CD4-positive, alpha-beta T cell treated with Interleukin-10 for 1 hour (primary cell): ENCODE measurements at places on chromosomes 12 and 14.

GRCh38 chr14:59247801-59248584 lies 59.5 kb downstream of the DAAM1 start:
- DNase-seq = no peak

GRCh38 chr12:128813392-128813791 lies 10.4 kb downstream of the SLC15A4 start:
- DNase-seq = no peak

DNA sequence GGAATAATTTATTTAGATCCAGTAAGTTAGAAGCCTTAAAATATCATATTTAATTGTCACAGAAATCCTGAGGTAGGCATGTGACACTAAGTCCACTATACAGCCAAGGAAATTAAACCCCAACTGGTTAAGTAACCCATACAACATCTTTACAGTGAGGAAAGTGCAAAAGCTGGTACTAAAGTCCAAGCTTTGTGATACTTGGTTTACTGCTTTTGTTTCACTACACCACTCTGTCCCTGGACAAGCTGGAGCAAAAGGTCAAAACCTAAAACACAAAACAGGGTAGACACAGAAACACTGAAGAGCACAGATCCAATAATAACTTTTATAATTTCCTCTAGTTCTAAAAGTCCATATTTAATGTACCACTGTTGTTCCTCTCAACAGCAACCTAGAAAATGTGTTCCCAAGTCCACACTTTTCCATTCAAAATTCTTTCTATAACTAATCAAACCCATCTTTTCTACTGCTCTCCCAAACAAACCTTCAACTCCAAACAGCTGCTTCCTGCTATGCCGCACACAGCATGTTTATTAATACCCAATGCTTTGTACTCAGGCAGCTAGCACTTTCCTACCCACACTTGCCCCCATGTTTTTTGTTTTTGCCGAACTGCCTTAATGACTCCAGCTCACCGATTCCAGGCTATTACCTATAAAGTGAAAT lies 90.9 kb downstream of the MED13L start:
- no peak for DNase-seq

GRCh38 chr14:31207287-31207754 lies 272 bp downstream of the HECTD1 start:
- no peak for DNase-seq

DNA sequence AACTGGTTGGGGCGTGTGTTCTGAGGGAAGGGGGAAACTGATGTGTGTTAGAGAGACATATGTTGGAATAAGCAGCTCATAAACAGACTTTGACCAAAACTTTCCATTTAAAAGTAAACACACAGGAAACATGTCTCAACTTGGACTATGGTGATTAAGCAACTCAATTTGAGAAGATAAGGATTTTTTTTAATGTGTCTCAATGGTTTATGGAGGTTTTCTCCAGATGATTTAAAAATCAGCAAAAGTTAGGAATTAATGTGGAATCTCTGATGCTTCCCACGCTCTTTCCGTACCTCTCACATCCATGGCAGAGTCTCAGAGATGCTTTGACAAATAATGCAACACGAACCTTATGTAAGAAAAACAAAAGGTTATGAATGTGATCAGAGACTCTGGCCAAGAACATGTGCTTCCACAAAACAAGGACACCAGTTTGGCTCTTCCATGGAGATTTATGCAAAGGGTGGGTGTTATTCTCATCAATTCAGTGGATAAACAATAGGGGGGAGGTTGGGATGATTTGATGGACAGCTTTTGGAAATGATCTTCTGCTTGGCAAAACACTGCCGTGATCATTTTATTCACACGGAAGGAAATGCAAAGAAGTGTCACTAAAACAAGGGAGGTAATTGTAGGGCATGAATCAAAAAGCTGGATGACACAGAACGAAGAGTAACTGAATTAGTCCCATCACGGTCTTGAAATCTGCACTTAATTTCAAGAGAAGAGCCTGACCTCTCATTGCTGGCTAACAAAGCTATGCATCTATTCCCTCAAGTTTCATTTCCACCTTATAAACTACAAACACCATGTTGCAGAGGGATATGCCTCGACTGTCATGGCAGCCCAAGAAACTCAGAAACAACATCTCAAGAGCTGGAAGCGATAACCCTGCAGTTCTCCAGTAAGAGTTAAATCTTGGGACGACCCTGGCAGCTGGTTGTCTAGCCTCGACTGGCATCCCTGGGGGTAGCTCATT lies 76.5 kb downstream of the FOXN3 start:
- DNase-seq = no peak

DNA sequence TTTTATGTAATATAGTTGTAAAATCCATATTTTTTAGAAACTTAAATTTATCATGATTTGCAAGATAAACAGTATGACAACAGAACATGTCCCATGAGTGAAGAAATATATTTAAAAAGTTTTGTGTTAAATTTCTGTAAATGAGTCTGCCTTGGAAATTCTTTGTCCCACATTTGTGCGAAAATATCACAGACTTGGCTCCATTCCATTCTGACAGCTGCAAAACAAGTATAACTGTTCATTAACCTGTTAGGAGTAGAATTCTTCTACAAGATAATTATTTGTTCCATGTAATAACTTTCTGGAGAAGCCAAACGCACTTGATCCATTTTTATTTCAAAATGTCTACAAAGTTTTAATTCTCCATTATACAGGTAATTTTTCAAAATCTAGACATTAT lies 37.9 kb downstream of the MDM1 start:
- DNase-seq = no peak

DNA sequence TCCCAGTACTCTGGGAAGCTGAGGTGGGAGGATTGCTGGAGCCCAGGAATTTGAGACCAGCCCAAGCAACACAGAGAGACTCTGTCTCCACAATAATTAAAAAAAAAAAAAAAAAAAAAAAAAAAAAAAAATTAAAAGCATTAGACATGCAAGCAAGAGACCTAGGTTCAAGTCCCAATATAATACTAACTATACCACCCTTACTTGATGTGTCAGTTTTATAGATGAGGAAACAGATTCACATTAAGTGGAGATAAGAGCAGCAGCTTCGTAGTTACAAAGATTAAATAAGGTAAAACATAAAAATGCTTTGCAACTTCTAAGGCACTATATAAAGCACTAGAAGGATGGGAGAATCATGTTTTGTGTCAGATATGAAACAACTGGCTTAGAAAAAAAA lies 9.1 kb downstream of the PPTC7 start:
- DNase-seq = no peak

- no peak for DNase-seq
Observed at GRCh38 chr12:6067152-6067916, 57.1 kb downstream of the VWF start.

- no peak for DNase-seq
Observed at GRCh38 chr12:123263196-123263817, 8.3 kb downstream of the CDK2AP1 start.

- DNase-seq = no peak
Observed at GRCh38 chr14:30861200-30861599, 13.2 kb upstream of the COCH start.

DNA sequence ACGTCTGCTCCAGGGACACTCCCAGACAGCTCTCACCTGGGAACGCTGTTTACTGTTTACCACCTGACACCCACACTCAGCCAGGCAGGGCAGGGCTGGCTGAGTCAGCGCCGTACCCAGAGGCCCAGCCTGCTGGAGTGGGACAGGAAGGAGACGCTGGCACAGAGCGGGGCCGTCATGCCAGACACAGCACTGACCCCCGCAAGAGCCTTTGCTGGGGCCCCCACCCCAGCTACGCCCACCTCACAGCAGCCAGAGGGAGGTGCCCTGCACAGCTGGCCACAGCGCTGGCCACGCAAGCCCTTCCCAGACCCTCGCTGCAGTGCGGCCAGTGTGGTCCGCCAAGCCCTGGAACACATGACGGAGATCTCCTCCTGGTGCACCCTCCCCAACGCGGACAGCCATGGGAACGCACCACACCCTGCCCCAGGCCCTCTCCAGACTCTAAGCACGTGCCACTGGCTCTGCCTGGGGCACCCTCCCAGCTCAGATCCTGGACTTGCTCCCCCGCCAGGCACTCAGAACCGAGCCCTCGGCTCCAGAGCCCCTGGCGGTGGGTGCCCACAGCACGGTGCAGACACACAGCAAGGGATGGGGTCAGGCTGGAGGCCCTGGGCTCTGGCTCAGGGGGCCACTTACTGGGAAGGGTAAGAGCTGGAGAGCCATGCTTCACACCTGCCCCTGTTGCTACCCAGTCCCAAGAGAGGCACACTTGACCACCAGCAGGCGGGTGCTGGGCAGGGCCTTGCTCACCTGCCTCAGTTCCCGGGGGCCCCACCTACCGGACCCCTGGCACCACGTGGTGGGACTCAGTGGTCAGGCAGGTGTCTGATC lies 5.7 kb downstream of the AHNAK2 start:
- DNase-seq = no peak

GRCh38 chr12:115378291-115378690 lies 694.3 kb upstream of the TBX3 start:
- no peak for DNase-seq

DNA sequence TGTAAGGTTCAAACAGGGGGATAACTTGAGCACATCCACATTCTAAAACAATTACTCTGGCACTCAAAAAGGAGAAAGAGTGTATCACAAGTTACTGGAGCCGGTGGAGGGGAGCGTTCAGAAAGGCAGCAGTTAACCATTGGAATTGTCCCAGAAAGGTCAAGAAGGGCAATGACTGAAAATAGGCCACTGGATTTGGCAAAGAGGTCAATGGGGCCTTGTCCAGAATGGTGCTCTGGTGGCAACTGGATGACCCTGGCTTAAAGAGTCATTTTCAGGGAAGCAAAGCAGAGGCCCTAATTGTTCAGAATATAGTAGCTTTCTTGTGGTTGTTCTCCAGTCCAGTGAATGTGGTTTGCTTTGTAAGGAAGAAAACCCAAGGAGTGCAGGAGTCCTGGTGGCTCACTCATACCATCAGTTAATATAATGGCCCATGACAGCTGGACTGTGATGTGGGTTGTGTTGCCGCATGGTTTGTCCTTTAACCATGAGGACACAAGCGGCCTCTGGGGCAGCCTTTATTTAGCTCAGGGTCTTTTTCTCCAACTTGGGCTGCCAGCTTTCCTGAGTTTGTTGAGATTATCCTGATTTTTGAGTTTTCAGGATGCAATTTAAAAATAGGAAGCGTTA lies 142.8 kb upstream of the PELI2 start:
- DNase-seq = no peak

GRCh38 chr14:23428686-23429495 lies 6.6 kb downstream of the MYH7 start:
- no peak for DNase-seq

DNA sequence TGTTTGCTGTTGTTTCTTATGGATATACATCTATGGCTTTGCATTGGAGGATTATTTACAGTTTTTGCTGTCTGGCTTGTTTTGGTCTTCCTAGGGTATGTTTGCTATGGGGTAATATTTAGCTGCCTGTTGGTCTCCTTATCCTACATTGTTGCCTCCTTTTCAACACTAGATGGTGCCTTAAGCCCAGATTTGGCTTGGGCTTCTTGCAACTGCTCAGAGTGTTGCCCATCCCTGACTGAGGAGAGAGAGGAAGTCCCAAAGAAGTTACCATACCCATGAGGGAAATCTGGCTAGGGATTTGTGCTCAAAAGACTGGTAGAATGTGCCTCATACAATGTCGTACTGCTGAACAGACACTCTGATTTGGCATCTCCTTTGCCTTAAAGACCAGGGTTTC lies 94.6 kb upstream of the MUCL1 start:
- peak; percentile 36 for DNase-seq

DNA sequence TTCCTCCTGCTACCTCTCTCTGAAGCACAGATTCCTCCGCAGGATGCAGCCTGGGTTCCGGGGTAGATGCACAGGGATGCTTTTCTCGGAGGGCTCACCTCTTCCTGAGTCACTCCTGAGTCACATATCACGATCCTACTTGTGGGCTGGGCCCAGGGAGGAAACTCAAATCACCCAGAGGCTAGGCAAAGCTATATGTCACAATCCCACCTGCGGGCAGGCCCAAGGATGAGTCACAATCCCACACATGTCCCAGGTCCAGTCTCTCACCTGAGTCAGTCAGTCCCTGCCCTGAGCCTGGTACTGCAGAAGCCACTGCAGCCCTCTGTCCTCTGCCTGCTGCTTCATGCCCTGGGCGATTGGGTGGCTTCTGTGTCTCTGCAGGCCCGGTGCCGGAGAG lies 149.0 kb upstream of the GSC start:
- DNase-seq = no peak

GRCh38 chr12:131493068-131493826 lies 217.6 kb upstream of the SFSWAP start:
- no peak for DNase-seq

- peak; percentile 57 for DNase-seq
Observed at GRCh38 chr14:21241218-21241819, 27.9 kb downstream of the HNRNPC start.

- DNase-seq = no peak
Observed at GRCh38 chr12:82047446-82047845, 288.3 kb upstream of the PPFIA2 start.

DNA sequence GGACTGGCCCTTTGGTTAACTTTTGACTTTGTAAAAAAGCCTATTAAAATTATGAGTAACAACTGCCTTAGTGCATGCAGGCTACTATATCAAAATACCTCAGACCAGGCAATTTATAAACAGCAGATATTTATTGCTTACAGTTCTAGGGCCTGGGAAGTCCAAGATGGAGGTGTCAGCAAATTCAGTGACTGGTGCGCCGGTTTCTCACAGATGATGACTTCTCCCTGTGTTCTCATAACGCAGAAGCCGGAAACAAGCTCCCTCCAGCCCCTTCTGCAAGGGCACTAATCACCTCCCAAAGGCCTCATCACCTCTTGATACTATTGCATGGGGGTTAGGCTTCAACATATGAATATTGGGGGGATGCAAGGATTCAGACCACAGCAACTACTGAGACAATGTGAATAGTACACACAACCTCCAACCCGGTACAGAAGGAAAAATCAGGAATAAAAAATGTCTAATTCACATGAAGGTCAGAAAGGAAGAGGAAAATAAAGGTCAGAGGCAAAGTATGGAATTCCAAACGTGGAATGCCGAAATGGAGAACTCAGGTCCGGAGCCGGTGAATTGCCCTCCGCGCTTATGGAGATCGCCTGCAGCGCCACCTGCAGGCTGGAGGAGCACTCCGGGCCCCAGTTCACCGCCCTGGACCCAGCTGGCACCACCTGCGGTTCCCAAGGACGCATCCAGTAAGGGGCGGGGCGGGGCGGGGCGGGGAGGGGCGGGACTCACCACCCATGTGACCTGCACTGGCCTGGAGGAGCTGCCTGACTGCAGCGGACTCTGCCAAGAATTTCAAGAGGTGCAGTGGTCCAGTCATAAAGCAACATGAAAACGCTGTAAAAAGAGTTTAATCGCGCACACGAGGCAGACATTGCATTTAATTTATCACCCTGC lies 203.4 kb downstream of the KIF26A start:
- peak; percentile 1 for DNase-seq
